Mesenteric fat pad (tissue), 1 donor: ENCODE measurements at places on chromosomes 2 and 18. TPM values are rescaled to one million over a fixed set of nuclear protein-coding genes. Genes with fewer than 3 reads are reported as not detected.

- no peak for DNase-seq
Measured at GRCh38 chr2:34729845-34730244, 1130.7 kb upstream of the FAM98A start.

The LRP2 gene
- total RNA-seq, result not detected

The PSMD14 gene
- total RNA-seq, result 50.3 TPM

DNA sequence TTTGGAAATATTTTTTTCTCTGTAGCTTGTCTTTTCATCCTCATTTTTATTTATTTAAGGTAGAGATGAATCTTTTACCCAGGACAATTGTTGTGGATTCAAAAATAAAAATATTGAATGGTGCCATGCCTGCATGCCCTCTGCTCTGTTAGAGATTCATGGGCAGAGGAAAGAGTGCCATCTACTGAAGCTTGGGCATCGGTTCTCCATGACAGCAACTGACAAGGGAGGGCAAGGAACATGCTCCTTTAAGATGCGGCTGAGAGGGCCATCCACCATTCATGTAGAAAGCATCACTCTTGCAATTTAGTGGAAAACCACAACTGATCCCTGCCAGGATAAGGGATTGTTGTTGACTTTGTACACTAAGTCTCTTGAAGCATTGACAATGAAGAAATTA, 79.9 kb downstream of the PARD3B start:
- no peak for DNase-seq

GRCh38 chr2:479490-480176, 191.7 kb upstream of the ALKAL2 start:
- no peak for DNase-seq

The GRB14 gene
- total RNA-seq, result 21.7 TPM

The MBOAT2 gene
- total RNA-seq, result 5.5 TPM

- DNase-seq, result no peak
Measured at GRCh38 chr2:172955587-172955986, 120.1 kb upstream of the MAP3K20 start.

DNA sequence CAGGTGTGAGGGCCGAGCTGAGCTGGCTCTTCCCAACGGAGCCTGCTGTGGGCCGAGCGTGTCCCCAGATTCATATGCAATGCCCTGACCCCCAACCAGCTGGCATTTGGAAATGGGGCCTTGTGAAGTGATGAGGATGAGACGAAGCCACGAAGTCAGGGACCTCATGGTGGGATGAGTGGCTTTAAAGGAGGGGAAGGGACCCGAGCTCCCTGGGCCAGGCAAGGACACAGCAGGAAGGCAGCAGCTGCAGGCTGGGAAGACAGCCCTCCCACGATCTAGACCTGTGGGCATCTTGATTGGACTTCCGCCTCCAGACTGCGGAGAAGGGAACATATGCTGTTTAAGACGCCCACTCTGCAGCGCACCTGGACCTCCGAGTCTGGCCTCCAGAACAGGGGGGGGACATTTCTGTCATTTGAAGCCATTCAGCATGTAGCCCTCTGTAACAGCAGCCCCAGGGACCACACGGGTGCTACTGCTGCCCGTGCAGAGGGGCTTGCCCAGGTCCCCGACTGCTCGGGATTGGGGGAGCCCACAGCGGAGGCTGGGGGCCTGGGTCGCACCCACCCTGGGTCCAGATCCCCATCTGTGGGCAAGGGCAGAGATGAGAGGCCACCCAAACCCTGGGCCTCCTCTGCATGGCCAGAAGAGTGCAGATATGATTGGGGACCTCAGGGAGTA, 27.2 kb downstream of the KIF1A start:
- no peak for DNase-seq

- no peak for DNase-seq
Measured at GRCh38 chr2:85784474-85784986, 30.7 kb downstream of the ATOH8 start.

DNA sequence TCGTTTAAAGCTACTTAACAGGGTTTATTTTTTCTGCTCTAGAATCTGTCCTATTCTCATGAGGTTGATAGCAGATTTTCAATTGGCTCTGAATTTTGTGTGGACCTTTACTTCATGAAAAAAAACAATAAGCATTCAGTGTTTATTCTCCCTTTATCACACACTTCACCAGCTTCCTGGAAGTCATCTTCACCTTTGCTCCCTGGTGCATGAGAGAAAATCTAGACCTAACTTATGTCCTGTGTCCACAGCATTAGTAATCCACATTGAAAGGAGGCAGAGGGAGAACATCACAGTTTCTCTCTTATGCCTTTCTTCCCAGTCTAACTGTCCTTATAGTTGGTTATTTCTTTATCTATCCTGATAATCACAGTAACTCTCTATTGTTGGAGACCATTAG, 316.1 kb downstream of the PTH2R start:
- no peak for DNase-seq

- DNase-seq, result no peak
Measured at GRCh38 chr18:76932026-76932819, 109.9 kb downstream of the ZNF236 start.

- no peak for DNase-seq
Measured at GRCh38 chr18:49045585-49045984, 94.8 kb upstream of the SMAD7 start.

GRCh38 chr2:231655894-231656293, 52.4 kb upstream of the PTMA start:
- no peak for DNase-seq

GRCh38 chr2:189287982-189288521, 108.5 kb upstream of the COL5A2 start:
- no peak for DNase-seq

GRCh38 chr18:63286926-63287325, 32.6 kb downstream of the BCL2 start:
- DNase-seq, result no peak

- no peak for DNase-seq
Measured at GRCh38 chr2:29345236-29345635, 230.0 kb downstream of the CLIP4 start.

GRCh38 chr2:46264447-46264846, 32.8 kb upstream of the EPAS1 start:
- DNase-seq, result no peak

DNA sequence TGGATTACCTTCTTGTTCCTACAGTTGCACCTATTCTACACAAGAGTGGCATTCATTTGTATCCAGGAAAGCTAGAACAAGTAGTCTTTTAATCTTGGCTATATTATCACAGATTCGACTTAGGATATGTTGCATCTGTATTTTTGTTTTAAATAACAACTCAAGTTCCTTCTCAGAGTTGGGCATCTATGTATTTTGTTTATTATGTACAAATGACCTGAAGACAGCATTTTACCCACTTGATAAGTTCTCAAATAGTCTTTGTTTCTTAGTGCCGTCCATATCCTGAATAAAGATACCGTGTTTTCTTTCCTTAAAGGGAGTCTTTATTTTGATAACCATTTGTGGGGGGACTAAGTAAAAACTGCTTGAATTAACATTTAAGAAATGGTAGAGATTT, 2.9 kb downstream of the ITPRID2 start:
- DNase-seq, result no peak

The GLB1L gene
- 13.5 TPM for total RNA-seq

The SCN3A gene
- 1.3 TPM for total RNA-seq

GRCh38 chr18:23694637-23695430, 5.6 kb downstream of the LAMA3 start:
- no peak for DNase-seq

GRCh38 chr18:26721854-26722564, 143.5 kb downstream of the AQP4 start:
- DNase-seq, result no peak

DNA sequence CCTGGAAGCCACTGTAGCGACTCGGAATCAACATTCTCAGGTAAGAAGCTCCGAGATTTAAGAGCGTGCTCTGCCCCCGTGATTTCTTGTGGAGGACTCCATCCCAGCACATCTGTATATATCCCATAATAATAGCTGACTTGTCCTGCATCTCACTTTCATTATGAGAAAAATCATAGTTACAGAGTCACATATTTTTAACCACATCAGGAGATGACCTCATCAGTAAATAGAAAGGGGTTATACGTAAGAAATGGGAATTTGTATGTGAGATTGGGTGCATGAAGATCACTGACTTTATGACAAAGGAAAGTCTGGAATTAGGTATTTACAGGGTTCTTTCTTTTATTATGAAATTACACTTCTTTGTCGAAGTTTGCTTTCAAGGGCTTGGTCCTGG, 16.4 kb upstream of the TMEM18 start:
- no peak for DNase-seq

- DNase-seq, result no peak
Measured at GRCh38 chr2:190965580-190966222, 48.3 kb downstream of the STAT1 start.

- DNase-seq, result no peak
Measured at GRCh38 chr18:32019251-32019948, 775 bp downstream of the RNF125 start.

DNA sequence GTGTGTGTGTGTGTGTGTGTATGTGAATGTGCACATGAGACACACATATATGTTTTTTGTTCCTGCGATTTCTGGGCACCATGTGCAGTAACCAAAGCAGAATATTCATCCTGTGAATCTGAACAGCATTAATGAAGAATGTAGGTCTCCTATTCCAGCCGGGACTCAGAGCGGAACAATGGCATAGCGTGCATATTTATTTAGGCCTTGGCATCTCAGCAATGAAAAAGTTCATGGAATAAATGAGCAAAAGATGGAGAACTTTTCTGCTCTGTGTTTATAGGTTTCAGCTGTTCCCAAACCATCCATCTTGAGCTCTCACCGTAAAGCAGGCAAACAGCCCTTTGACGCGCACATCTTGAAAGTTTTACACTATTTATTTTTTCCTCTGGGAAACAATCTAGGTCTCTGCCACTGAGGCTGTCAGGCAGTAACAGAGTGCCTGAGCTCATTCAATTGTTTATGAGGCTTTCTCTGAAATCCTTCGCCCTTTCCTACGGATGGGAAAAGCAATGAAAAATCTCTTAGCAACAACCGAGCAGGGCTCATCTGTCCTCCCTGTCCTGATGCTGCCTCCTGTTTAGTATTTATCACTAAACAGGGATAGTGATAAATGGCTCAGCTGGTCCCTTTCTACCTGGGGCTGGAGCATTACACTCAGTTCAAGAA, 146.2 kb upstream of the MSH6 start:
- peak; percentile 8 for DNase-seq

DNA sequence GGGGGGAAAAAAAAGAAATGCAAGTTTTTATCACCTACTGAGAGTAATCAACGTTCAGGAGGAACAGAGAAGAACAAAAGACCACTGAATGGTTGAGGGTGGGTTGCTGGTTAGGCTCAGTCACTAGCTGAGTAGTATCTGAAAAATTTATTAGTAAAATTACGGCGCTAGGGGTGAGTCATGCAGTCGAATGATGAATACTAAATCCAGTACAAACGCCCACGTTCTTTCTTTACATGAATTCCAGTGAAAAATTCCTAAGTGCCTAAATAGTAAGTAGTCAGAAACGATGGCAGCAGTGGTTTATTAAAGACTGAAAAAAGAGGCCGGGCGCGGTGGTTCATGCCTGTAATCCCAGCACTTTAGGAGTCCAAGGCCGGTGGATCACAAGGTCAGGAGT, 52.0 kb downstream of the TEKT4 start:
- no peak for DNase-seq

DNA sequence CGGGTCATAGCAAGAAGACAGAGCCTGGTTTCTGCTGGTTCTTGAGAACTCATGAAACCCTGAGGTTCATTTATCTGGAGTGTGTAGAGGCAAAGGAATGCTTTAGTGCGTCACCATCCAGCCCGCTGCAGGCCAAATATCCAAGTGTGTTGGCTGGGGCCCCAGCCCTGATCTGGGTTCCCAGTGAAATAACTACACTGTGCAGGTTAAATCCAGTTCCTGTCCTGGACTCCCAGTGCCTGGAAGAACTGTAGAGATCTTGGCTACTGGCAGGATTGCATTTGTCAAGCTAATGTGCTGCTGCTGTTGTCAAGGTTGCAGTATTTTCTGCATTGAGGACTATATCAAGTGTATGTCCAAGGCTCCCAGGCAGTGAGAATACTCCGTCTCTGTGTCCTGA, 89.9 kb downstream of the MAPK4 start:
- DNase-seq, result no peak

- peak; percentile 83 for DNase-seq
Measured at GRCh38 chr2:11100976-11101375, 54.3 kb upstream of the SLC66A3 start.

GRCh38 chr2:190815226-190815625, 65.4 kb upstream of the GLS start:
- no peak for DNase-seq

DNA sequence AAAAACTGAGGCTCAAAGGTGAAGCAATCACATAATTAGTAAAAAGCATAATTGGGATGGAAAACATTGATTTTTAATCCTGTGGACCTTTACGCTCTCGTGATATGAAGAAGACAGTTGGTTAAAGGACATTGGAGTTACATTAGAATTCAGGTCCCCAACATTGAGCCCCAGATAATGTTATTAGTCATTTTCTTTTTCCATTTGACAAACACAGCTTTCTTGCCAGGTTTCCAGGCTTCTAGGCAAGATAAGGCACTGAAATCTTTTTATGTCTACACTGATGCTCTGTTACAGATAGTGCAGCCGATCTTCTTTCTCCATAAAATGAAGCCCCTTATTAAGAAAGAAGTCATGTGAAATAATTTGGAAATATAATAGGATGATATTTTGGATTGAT, 38.5 kb downstream of the MYO3B start:
- DNase-seq, result no peak

GRCh38 chr18:570256-570655, 9.9 kb upstream of the CETN1 start:
- no peak for DNase-seq

DNA sequence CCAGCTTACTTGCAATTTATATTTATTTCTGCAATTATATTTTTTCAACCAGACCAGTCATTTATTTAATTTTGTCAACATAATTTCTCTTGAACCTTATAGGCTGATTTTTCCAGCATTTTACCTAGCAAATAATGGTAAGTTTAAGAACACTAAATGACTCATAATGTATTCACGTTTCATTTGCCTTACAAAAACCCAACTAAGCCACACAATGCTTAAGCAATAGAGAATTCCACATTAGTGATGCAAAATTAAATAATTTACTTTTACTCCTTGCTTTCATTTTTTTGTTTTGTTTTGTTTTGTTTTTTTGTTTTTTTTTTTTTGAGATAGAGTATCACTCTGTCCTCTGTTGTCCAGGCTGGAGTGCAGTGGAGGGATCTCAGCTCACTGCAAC, 110.4 kb upstream of the VRK2 start:
- no peak for DNase-seq

GRCh38 chr2:31000970-31001369, 137.3 kb downstream of the GALNT14 start:
- DNase-seq, result no peak

- peak; percentile 14 for DNase-seq
Measured at GRCh38 chr2:235142601-235143000, 190.8 kb downstream of the SH3BP4 start.

DNA sequence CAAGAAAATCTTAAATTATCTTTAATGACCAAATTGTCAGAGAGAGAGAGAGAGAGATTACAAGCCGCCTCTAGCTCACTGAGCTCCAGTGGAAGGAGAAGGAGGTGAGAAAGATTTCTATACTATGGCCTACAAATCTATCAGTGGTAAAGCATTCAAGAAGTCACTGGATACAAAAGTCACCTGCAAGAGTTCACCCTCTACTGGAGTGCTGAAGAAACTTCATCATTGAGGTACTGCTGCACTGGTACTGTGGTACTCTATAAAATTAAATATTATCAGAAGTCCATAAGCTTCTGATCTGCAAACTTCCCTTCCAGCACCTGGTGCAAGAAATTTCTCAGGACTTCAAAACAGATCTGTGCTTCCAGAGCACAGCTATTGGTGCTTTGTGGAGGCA, 48.3 kb upstream of the AGPS start:
- DNase-seq, result no peak
